ENCODE measurements at places on chromosomes 4 and X.

DNA sequence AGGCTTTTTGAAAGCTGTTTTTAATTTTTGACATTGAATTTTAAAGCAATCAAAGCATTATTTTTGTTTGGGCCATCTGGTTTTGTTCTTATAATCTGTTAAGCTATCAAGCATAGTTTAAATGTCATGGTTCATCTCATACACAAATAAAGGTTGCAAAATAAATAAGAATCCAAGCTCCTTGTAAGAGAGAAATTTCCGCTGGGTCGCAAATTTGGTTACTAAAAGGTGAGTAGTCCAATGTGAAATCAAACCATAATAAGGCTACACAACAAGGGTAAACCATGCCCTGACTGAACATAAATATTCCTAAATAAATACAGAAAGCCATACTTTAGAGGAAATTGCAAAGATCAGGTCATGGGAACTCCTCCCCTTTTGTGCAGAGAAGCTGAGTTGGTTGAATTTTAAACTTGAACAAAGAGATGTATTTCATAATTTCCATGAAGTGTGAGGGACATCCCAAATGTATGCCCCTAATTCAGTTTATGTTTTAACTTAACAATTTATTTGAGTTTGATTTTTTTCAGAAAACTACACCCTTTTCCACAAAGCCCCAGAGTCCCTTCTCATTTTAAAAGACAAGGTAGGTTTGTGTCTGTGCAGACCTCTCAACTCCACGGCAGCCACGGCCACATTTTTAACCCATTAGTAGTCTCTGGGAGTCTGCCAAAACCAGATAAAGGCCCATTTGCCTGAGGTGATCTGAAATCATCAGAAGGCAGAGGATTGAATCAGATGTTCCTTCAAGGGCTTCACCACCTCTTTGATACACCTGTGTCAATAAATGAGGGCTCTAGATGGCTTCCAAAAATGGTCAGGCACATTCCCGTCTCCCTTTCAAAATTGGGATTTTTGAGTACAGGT lies 85.2 kb downstream of the PLAC1 start:
- DNase-seq: peak; percentile 82

DNA sequence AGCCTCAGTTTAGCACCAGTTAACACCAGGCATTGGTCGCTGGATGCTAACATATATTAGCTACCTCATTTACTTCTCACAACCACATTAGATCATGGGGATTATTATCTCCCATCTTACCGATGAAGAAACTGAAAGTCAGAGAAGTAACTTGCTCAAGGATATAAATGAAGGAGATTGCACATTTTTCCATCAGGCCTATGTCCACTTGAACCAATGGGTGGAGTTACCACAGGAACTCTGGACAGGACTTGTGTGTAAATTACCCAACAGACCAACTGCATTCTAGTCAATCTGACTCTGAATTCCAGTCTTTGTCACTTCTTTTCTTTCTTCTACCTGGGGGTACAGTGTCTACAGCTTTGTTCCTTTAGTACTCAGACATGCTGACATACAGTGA lies 1.8 kb downstream of the LNX1 start:
- no peak for DNase-seq

GRCh38 chr4:42720533-42720932 lies 63.6 kb upstream of the ATP8A1 start:
- DNase-seq: no peak

DNA sequence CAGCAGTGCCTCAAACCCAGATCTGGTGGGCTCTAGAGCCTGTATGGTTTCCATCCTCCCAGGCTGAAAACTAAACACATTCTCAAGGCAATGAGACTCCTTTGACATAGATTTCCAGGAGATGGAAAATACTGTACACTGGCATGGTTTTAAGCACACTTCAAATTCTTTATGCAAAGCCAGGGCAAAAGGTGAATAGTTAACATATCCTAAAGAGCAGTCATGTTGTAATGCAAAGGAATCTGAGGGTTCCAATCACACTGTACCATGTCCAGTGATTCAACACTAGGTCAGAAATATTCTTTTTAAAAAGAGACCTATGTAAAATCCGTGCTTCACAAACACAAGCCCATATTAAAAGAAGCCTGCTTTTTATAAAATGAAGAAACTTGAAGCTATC lies 195.3 kb downstream of the QDPR start:
- DNase-seq: no peak

DNA sequence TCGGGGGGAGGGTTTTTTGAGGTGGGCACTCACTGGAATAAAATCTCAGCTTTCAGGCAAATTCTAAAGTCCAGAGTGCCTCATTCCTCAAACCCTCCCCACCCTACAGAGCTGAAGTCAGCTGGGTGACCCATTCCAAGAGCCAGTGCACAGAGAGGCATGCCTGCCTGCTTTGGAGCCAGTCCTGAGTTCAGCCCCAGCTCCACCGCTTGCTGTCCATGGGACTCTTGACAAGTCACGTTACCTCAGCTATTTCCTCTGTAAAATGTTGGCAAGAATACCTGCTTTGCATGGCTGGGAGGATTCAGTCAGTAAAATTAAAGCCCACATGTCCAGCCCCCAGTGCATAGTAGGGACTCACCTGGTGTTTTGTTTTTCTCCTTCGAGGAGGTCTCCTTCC lies 125.9 kb upstream of the PJA1 start:
- DNase-seq: no peak

DNA sequence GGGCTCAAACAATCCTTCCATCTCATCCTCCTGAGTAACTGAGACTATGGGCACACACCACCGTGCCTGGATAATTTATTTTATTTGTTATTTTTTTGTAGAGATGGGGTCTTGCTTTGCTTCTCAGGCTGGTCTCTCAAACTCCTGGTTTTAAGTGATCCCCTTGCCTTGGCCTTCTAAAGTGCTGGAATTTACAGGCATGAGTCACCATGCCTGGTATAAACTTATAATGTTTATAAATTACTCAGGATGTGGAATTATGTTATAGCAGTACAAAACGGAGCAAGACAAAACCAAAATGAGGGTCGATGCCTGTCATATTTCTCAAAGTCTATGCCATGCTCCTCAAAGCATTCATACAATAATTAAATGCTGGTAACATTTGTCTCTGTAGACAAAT lies 29.8 kb upstream of the TEX13C start:
- DNase-seq: no peak

DNA sequence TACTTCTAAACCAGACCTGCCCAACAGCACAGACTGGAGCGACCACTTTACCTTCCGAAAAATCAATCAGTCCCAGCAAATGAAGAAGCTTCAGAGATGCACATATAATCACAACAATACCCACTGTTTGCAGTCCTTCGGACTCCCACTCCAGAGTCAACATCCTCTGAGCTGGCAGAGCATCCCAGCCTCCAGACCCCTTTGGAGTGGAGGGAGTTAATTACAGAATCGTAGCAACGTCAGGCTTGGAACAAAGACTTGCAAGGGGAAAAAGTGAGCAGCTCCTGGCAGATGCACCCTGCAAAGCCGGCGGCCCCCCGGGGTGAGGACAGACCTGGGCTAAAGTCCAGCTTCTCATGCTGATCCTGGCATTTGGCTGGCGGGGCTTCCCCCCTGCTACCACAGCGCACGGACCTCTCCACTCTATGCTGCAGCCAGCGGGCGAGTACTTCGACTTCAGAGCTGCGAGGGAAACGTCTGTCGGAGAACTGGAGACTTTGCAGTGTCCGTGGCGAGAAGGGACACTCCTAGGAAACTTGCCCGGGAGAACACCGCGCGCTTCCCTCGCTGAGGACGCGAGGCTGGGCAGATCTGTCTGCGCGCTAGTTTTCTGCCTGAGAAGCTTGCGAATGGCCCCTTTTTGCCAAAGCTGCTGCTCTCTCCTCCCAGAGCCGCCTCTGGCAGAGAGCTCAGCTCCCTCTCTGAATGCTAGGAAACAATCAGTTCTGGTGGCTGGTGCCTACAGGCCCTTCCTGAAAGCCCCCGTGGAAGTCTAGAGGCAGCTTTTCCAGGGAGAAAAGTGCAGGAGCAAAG lies 283.7 kb downstream of the PACRGL start:
- no peak for DNase-seq

GRCh38 chr4:113955411-113955810 lies 24.0 kb downstream of the ARSJ start:
- no peak for DNase-seq

- no peak for DNase-seq
Measured at GRCh38 chrX:129743821-129744220, 5.0 kb downstream of the XPNPEP2 start.

- peak; percentile 78 for DNase-seq
Measured at GRCh38 chrX:23901805-23902204, 5.9 kb downstream of the APOO start.

- DNase-seq: no peak
Measured at GRCh38 chr4:109155084-109155483, 147.4 kb downstream of the COL25A1 start.

GRCh38 chr4:13244444-13244843 lies 239.7 kb downstream of the RAB28 start:
- DNase-seq: no peak

DNA sequence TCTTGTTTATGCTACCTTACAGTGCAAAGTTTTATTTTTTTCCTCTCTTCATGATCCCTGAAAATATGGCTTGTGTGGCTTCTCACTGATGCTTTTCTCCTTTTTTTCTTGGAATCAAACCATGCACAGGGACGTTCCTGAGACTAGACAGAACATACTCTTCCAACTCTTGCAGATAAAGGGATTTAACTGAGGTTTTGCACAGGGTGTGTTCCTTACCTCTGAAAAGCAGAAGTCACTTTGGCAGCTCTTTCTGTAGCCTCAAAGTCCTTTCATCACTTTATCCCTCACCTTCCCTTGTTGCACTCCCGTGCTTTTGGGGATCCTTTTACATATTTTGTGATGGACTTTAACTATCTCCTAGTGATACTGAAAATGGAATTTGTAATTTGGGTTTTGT lies 300.1 kb downstream of the SPRY1 start:
- no peak for DNase-seq

GRCh38 chrX:149572743-149573142 lies 14.5 kb downstream of the MAGEA9B start:
- DNase-seq: no peak

- no peak for DNase-seq
Measured at GRCh38 chrX:1215123-1215823, 2.8 kb upstream of the CRLF2 start.

DNA sequence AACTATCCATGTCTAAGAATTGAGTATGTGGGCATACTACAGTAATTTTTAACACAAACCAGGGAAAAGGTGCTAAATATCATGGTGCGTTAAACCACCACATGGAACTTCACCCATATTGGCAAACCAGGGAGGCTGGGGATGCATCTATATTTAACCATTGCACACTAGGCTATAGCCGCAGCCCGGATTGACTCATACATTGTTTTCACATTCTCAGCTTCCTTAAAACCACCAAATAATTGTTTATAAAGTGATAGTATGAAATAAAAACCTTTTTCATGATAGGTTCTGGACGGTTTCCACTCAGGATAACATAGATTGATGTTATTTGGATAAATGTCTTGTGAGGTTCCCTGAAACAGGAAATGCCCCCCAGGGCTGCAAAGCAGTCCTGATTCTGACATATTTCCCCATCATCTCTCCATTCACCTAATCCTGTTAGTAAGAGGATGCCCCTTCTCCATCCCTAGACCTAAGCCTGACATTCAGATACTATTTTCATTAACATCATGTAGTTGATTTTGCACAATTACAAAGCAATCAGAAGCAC lies 7.9 kb downstream of the COL25A1 start:
- no peak for DNase-seq

GRCh38 chrX:148376342-148376741 lies 124.1 kb upstream of the AFF2 start:
- no peak for DNase-seq

GRCh38 chr4:181181331-181181730 lies 1061.9 kb upstream of the TENM3 start:
- peak; percentile 25 for DNase-seq

GRCh38 chr4:110058677-110059076 lies 139.7 kb downstream of the ELOVL6 start:
- peak; percentile 74 for DNase-seq

DNA sequence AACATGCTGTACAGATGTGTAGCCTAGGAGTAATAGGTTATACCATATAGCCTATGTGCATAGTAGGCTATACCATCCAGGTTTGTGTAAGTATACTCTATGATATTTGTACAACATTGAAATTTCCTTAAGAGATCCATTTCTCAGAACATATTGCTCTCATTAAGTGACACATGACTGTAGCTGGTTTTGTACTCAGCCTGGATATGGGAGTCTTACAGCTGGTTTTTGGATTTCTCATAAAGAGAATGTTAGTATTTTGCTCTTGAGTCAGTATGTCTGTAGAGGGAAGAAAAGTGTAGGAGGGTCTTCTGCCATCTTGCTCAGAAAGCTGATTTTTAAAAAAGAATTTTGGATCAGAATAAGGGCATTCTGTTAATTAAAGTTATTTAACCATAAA lies 85.3 kb downstream of the SMARCA5 start:
- no peak for DNase-seq

GRCh38 chr4:38785901-38786402 lies 3.2 kb upstream of the TLR10 start:
- DNase-seq: no peak

DNA sequence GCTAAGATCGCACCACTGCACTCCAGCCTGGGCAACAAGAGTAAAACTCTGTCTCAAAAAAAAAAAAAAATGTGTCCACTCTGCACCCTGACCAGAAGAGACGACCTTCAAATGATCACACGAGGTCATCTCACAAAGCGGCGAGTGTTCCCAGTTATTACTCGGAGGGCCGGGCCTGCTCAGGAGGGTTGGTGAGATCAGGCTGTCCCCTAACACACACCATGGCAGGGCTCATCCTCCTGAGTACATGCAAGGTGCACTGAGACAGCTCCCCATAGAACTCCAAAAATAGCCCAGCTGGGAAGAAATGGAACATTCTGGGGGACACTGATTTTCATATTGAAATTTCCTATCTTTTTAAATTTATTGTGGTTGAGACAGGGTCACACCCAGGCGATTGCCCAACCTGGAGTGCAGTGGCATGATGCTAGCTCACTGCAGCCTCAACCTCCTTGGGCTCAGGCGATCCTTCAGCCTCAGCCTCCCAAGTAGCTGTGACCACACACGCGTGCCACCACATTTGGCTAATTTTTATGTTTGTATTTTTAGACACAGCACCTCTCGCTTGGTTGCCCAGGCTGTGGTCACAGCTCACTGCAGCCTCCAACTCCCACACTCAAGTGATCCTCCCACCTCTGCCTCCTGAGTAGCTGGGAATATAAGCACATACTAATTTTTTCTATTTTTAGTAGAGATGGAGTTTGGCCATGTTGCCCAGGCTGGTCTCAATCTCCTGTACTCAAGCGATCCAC lies 51.5 kb downstream of the DHRSX start:
- DNase-seq: no peak

- peak; percentile 33 for DNase-seq
Measured at GRCh38 chr4:156677131-156677531, 294.5 kb downstream of the PDGFC start.
